ACHN (cell line): ENCODE measurements at places on chromosomes 2 and 18.

- DNase-seq = peak; percentile 46
These were observed 310.9 kb downstream of the PRKCE start for GRCh38 chr2:45962177-45962921.

GRCh38 chr2:65281627-65282351 is 54.2 kb downstream of the ACTR2 start:
- DNase-seq = no peak

DNA sequence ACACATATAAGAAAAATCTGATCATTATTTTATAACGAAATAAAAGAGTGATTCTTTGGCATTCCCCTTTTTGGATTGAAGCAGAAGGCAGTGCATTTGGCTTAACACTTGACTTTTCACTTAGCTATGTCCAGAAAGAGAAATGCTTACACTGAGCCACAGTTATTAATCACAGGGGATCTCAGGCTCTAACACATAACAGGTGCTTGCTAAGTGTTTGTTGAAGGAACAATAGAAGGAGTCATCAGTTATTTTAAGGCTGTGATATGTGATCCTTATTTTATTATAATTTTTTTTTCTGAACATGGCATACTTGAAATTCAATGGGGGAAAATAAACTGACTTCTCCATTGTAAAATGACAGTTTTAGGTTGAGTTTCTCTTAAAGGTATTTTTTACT is 209.5 kb downstream of the UBE2E3 start:
- DNase-seq = no peak

- DNase-seq = no peak
These were observed 53.5 kb downstream of the NCOA1 start for GRCh38 chr2:24544456-24545115.

GRCh38 chr2:28312307-28313219 is 80.1 kb upstream of the FOSL2 start:
- DNase-seq = no peak

DNA sequence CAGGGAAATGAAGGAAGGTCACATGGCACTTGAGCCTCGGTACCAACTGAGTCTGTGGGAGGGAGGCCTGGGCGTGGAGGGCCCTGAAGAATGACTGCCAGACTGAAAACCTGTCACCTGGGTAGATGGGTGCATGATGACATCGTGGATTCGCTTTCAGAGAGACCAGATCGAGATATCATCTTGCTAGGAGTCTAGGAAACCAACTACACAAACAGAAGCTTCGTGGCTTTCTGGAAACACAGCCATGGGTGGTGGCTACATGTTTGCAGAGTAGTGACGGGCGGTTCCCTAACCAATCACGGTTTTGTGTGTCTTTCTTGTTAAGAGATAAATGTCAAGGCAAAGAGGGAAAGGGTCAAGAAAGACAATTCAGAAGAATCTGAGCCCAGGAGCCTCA is 155.0 kb downstream of the EIPR1 start:
- no peak for DNase-seq

DNA sequence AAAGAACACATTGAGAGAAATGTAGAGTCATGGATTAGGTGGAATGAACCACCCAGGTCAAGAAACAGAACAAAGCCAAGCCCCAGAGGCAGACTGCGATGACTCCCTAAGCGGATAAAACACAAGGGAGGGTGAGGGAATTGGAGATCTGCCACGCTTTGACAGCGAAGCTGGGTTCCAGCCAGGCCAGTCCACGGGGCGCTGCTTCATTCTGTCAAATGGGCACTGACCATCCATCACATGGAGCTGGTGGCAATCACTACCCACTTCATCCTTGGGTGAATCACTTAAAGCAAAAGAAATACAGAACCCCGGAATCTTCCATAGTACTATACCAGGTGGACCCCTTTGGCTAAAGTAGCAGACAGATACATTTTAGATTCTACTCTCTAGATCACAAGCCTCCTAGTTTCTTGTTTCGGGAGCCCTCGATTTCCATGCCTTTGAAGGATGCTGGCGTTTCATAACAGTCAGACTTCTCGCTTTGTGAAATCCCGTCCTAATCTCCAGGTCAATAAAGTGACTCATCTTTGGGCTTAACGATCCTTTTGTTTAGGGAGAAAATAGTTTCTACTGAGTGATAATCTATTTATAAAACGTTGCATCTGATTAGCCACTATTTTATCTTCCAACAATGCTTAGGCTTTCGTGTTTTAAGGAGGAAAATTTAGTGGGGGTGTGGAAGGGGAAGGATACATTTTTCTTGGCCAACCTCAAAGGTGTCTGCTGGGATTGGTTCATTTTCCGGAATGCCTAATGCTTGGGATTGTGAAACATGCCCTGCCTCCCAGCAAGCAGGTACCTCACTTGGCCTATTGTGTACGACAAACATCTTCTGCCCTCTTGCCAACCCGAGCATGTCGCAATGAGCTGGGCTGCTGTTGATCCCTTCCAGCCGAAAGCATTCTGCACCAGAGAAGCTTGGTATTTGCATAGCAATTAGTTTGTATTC is 44.1 kb upstream of the HDAC4 start:
- no peak for DNase-seq

- no peak for DNase-seq
These were observed 262.0 kb downstream of the TNS1 start for GRCh38 chr2:217740756-217741155.

- no peak for DNase-seq
These were observed 63.0 kb upstream of the GALNT13 start for GRCh38 chr2:153808679-153809078.

GRCh38 chr2:159677654-159678053 is 34.7 kb upstream of the MARCHF7 start:
- peak; percentile 20 for DNase-seq

- DNase-seq = no peak
These were observed 26.4 kb downstream of the EPG5 start for GRCh38 chr18:45940724-45941123.

GRCh38 chr2:54879032-54879431 is 155.6 kb downstream of the EML6 start:
- DNase-seq = no peak

DNA sequence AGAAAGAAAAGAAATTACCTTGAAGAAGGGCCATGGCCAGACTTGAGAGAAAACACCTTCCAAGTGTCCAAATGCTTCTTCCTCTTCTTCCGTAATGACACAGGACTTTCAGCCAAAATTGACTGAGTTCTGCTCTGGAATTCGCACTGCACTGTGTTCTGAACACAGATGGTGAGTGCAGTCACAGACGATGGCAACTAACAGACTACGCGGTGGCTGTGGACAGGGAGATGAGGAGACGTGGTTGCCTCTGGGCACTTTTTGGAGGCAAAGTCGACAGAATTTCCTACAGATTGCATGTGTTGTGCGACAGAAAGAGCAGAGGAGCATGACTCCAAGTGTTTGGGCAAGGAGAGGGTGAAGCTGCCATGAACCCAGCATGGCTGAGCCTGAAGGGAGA is 4.3 kb upstream of the NAPG start:
- DNase-seq = no peak

GRCh38 chr2:241271706-241272302 is 43.7 kb downstream of the HDLBP start:
- peak; percentile 86 for DNase-seq

DNA sequence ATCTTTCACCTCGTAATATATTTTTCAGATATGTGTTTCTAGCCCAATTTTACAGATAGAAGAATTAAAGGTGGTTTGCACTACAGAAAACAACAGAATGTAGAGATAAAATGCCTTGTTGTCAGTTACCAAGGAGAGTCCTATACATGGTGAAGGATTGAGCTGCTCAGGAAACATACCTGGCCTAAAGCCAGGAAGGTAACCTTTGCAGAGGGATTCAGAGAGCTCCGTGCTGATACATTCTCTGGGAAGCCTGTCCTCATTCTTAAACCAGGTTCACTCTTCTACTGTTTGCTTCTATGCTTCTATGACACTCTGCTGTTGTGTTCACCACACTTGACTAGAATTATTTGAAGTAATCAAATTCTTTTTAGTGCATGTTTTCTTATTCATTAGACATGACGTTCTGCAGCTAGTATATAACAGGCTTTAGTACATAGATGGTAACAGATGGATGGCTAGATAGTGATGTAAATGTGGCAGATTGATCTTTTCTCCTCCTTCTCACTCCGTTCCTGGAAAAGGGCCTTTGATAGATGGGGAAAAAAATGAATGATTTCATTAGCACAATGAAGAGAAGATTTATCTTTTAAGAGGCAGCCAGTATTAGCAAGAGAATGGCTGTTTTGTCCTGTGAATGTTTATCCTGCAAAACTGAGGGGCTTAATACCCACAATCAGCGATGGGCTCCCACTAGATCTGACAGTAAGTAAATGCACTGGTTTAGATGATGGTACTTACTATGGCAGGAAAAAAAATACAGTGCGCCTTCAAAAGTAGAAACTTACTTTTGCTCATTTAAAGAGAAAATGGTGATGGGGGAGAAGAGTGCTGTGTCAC is 589.6 kb upstream of the FAM98A start:
- no peak for DNase-seq

GRCh38 chr2:45227347-45227746 is 218.1 kb upstream of the SIX2 start:
- DNase-seq = no peak

GRCh38 chr2:50820176-50820575 is 211.8 kb downstream of the NRXN1 start:
- DNase-seq = no peak

DNA sequence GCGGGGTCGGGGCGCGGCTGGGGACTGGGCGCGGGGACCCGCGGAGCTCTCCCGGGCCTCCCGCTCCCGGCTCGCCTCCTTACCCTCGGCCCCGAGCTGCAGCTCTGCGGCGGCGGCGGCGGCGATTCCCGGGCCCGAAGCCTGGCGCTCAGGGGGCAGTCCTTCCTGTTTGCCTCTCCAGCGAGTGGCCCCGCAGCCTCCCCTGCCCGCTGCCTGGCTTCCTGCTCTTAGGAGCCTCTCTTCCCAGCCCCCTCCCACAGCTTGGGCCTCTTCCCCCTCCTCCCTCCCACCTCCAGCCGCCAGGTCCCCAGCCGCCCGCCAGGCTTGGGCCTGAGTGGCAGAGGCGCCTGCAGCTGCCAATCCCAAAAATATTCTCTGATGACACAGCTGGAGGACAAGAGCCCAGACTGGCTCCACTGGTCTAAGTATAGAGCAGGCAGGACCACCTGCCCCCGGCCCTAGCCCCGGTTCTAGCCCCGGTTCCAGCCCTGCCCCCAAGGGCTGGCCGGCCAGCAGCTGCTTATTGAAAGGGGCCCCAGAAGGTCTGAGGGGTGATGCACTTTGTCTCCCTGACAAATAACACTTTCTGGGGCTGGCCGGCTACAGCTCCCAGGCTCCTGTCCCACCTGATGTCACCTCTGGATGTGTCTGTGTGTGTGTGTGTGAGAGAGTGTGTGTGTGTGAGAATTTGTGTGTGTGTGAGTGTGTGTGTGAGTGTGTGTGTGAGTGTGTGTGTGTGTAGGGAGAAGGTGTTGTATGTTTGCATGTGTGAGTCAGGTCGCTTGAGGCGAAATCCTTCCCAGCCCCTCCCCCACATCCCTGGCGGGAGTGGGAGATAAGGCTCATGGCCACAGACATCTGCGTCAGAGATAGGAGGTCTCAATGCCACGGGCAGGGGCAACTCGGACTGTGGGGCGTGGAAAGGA is at the start of gene OBSL1:
Gene OBSL1, minus strand, starts transcription at position 229 of the 926 bp plus-strand sequence. CDS start 307 bp downstream, outside the sequence.
- peak; percentile 69 for DNase-seq

DNA sequence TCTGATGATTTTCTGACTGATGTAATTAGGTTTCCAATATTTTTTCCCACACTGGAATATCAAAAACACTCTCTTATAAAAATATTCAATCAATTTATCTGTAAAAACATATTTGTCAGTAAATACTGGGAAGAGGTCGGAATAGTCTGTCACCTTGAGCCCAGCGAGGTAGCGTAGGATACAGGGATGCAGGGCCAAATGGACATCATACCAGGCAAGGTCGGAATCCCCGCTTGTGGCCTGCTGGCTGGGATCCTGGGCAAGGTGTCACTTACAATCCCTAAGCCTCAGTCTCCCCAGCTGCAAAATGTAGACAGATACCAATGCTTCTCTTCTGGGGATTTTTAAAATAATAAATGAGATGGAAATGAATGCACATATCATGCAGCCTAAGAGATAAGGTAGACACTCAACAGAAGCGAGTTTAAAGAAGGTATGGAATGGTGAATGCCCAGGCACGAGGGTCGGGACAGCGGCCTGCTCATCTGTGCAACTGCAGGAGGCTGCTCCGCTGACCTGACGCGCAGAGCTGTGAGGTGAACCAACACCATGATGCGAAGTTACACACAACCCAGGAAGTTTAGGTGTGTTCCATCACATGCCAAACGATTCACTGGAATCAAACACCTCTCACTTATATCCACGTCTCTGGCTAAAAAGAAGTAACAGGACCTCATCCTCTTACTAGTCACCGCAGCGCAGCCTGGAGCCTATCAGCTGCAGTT is 98.2 kb downstream of the EIPR1 start:
- no peak for DNase-seq

DNA sequence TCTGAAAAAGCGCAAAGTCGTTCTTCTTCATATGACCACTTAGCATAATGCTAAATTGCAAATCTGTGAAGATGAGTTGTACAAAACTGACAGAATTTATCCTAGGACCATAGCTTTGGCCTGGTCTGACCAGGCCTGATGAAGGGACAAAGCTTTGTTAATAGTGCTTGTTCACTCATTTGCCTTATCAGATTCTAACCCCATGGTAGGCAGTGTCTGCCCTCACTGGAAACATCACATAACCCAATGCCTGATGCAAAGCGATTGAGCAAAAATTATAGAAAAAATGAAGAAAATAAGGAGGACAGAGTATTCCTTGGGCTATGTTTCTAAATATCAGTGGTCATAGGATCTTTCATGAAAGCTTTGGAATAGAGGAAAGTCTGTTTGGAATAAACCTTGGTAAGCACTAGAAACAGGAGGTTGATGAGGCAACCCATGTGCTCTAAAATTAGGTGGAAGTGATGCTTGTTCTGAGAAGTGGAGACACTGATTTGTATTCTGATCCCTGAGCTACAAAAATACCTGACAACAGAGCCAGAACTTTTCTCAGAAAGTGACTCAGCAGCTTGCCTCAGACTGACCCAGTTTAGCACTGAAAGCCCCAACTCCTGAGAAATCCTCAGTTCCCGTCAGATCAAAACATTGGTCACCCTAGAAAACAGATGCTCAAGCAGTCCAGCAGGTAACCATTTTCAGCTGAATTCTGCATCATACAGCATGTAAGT is 131.4 kb upstream of the MAPRE2 start:
- DNase-seq = no peak

DNA sequence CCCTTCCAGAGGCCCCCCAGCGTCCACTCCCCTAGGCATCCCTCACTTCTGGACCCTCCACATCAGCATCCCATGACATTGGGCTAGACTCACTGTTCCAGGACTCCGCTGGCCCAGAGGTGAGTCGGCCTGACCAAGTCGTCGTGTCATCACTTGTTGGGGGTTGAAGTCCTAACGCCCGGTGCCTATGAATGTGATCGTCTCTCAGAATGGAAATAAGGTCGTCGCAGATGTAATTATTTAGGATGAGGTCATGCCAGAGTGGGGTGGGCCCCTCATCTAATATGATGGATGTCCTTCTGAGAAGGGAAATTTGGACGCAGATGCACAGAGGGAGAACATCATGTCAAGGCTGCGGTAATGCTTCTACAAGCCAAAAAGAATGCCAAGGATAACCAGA is 142.7 kb downstream of the AGAP1 start:
- no peak for DNase-seq

- DNase-seq = no peak
These were observed 249.1 kb upstream of the RBMS1 start for GRCh38 chr2:160742667-160743066.
